ENCODE measurements at places on chromosomes 5 and 9. TPM values are rescaled to one million over a fixed set of nuclear protein-coding genes. Genes with fewer than 3 reads are reported as not detected.

Gene TTC23L
- total RNA-seq: 0.35 TPM

Gene NR2F1-AS1
- 0.69 TPM for total RNA-seq

Gene LECT2
- total RNA-seq: not detected

Gene FOXD1
- 0.24 TPM for total RNA-seq

Gene BRINP1
- total RNA-seq: 0.13 TPM

Gene PRLR
- 38.6 TPM for total RNA-seq

DNA sequence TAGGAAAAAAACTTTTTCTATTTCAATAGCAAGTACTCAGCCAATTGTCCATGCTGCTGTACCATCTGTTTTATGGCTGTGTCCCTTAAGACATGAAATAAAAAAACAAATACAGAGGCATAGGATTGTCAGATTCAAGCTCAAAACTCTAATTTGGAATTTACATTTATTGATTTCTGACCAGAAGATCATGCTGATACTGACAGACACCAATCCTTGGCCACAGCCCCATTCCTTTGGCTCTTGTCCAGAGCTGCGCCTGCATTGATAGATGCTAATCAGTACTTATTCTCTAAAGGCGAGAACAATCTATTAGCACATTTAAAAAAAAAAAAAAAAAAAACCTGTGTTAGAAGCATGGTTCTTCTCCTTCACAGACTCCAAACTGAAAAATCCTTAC lies 384.6 kb downstream of the TMEM232 start:
- DNase-seq: no peak

- DNase-seq: no peak
Measured at GRCh38 chr5:2207416-2208238, 324.9 kb upstream of the IRX4 start.

DNA sequence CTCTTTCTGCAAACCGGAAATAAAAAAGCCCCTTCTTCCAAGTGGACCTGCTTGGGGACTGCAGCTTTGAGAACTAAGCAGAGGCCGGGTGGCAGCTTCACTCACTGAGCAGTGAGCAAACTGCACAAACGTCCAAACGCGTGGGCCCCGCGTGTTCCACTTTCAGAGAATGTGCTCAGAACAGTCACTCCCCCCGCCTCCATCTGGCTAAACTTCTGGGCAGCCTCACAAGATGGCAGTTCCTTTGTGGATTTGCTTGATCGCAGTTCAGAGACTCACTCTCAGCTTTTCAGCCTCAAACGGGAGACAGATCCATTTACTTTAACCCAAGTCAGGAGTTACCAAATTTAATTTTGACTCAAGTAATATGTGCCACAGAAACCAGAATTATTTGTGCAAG lies 216.6 kb downstream of the TLE1 start:
- no peak for DNase-seq

DNA sequence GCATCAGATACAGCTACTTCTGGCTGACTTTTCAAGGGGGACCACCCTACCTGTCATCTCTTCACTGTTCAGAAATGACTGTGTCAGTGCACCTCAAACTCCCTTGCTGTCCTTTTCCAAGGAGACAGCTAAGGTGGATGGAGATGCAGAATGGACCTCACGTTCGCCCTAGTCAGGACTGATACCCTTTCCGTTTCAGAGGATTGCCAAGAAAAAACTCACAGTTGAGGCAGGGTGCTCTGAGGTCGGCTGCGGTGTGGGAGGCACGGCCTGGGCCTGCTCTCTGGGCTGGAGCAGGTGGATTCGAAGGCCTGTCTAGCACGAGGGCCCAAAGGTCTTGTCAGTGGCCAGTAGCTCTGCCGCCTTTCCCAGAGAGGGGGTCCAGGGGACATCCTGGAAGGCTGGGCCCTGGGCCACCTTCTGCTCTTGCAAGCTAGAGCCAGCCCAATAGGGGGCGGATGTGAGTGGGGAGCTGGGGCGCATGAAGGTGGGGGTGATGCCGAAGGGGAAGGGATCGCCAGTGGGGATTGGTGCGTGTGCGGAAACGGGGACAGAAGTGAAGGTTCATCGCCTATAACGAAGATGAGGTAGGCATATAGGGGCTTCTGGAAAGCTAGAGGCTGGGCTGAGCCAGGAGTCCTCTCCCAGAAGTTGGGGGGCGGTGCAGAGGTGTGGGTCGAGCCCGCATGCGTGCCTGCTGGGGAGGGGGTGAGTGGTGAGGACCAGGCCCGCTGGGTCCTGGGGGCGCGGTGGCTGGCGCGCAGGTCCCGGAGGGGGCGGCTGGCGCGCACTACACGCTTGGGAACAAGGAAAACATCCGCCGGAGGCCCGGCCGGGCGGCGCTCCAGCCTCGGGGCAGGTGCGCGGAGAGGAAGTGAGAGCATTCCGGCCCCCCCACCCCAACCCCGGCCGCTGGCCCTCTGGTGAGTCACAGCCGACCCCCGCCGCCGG lies 2.5 kb upstream of the MSMP start:
- DNase-seq: peak; percentile 85

- no peak for DNase-seq
Measured at GRCh38 chr5:105503950-105504349, 1941.4 kb upstream of the NUDT12 start.

DNA sequence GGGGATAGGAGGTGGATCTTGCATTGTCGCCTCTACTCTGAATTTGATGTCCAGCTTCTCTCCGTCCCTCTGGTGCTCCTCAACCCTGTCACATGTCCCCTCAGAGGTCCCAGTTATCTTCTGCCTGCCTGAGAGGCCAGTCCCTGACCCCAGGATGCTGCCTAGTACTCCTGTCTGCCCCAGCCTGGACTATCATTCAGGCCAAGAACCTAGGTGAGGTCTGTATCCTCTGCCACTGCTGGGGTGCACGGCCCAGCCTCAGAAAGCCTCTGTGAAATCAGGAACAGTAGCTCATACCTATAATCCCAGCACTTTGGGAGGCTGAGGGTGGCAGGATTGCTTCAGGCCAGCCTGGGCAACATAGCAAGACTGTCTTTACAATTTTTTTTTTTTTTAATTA lies 8.6 kb downstream of the SPINK4 start:
- no peak for DNase-seq

DNA sequence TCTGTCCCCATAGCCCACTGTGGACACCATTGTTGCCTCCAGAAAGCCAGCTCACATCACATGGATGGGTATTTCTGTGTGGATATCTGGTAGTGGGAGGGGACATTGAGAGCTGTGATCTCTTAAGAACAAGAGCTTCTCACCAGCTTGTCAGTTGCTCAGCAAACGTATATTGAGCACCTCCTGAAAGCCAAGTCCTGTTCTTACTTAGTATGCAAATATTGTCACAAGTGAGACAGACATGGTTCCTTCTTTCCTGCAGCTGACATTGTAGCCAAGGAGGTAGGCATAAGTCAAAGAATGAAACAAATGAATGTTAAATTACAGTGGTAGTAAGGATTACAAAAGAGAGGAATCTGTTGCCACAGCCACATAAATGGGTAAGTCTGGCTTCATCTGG lies 3.8 kb downstream of the TCOF1 start:
- DNase-seq: no peak

GRCh38 chr5:130893006-130893405 lies 272.1 kb downstream of the HINT1 start:
- DNase-seq: no peak

- DNase-seq: peak; percentile 98
Measured at GRCh38 chr5:136080483-136081216, 51.9 kb downstream of the TGFBI start.

GRCh38 chr9:85053206-85053786 lies 383.8 kb downstream of the NTRK2 start:
- DNase-seq: no peak

GRCh38 chr5:59640411-59640810 lies 253.1 kb downstream of the PDE4D start:
- no peak for DNase-seq

GRCh38 chr9:135123773-135124134 lies 36.3 kb downstream of the OLFM1 start:
- no peak for DNase-seq

DNA sequence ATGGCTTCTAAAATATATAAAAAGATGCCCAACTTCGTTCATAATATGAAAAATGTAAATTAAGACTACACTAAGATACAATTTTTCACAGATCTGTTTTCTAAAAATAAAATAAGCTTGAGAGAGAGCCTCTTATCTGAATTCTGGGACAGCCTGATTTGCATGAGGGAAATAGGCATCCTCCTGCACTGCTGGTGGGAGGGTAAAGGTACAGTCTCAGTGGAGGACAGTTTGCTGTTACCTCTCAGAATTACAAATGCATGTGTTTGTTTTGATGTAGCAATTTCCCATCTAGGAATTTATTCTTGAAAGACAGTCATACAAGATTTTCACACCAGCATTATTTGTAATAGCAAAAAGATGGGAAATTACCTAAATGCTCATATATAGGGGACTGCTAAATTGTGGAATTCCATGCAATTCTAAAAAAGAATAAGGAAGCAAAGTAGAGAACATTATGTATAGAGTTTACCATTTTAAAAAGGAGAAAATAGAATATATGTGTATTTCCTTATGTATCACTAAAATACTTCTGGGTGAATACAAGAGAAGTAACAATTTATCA lies 75.7 kb downstream of the ZSWIM6 start:
- no peak for DNase-seq

DNA sequence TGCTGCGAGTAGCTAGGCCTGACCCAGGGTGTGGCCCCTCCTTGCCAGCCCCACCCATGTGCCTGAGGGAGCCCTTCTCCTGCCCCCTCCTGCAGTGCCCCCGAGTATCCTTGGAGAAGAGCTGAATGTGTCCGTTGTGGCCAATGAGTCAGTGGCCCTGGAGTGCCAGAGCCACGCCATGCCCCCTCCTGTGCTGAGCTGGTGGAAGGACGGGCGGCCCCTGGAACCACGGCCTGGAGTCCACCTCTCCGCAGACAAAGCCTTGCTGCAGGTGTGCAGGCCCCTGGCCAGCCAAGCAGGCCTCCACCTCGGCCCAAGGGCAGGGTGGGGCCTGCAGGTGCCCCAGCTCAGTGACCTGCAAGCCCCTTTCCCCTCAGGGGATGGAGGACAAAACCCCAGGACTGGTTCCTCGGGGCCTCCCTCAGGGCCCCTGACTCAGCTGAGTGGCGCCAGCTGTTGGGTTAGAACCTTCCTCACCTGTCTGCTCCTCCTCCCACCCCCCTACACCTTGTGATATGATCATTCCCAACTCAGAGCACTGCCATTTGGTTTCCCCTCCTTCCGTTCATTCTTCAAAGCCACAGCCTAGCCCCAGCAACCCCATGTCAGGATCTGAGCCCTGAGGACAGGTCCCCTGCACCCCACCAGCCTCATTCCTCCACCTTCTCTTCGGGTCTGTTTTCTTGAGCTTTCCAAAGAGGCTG lies 80.0 kb upstream of the ASS1 start:
- DNase-seq: no peak

DNA sequence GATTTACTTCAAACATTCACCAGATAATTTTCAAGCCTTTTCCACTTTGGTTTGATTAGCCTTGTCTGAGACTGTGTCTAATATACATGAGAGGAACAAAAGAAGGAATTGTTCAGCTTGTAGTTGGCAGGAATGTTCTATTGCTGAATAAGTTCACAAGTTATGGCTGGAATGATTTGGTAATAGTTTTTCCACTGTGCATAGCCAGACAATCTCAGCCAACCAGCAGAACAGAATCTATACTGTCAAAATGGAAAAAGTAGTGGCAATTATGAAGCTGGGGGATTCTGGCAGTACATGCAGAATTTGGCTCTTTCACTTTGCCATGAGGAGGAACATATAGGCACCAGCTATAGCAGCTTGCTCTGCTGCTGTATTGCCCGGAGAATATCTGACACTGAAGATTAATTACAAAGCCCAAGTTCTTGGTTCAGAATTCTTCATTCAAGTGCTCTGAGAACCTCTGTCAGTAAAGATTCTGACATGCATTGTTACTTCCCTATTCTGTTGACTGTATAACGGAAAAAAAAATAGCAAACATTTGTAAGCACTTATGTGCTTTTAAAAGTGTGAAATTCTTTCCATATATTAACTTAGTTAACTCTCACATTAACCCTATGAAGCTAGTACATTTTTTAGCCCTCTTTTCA lies 150.6 kb downstream of the PRR16 start:
- DNase-seq: no peak

DNA sequence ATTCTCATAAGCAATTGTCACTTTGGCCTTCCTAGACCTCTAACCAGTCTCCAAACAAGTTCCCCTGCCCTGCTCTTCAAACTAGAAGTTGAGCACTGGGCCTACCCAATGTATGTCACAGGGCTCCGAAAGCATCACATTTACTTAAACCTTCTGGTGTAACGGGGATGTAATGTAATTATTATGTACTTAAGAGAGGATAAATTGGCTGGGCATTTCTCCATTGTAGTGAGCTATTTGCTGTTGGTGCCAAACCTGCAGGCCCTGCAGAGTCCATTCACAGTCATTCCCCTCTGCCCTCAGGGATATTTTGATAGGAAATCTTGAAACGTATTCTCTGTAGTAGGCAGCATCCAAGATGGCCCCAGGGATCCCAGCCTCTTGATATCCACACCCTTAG lies 64.2 kb upstream of the GNE start:
- DNase-seq: no peak

GRCh38 chr9:127538849-127539258 lies 73.2 kb upstream of the STXBP1 start:
- no peak for DNase-seq

- no peak for DNase-seq
Measured at GRCh38 chr5:72922422-72922821, 33.4 kb upstream of the FCHO2 start.

DNA sequence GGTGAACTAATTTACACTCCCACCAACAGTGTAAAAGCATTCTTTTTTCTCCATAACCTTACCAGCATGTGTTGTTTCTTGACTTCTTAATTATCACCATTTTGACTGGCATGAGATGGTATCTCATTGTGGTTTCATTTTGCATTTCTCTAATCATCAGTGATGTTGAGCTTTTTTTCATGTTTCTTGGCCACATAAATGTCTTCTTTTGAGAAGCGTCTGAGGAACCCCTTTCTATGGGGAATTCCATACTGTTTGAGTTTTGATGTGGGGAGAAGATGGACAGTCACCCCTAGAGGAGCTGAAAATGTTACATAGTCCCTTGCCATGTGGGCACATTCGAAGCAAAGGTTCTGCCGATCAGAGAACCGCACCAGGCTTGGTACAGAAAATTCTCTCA lies 207.0 kb upstream of the SLC30A5 start:
- no peak for DNase-seq

DNA sequence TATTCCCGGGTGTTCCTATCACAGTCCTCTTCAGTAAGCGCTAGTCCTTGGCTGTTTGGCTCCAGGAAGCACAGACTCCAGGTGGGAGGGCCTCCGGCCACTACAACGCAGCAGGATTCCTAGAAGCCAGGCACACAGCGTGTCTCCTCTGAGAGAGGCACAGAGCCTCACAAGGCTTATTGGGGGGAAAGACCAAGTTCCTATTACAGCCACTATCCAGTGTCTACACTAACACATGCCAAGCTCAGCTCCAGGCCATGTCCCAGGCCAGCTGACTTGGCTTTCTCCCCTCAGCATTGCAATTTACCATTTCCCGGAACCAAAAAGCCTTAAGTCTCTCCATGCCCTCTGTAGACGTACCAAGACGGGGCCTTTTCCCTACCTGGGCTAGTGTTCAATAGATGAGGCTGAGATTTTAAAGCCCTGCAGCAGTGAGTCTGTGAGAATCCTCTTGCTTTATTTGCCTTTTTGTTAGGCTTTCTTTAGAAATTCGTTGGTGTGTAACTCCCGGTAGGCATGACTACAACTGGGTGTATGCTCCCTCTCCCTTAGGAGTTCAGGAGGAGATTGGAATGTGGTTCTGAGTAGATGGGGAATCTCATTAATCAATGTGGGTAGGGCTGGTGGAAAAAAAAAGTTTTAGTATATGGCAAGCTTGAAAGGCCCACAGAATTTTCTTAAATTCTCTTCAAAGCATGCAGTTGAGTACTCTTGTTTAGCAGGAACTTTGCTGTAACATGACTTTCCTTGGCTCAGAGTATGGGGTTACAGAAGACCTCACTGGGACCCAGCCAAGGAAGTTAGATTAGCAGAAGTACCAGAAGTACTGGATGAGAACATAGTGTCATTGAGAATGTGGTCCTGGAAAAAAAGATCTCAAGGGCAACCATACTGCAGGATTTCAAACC lies 84.3 kb upstream of the SLC1A3 start:
- no peak for DNase-seq

Measured in colonic mucosa (tissue), 4 donors.